Nasal cavity respiratory epithelium epithelial cell of viscerocranial mucosa (primary cell): ENCODE measurements at places on chromosomes 6 and 20. TPM values are rescaled to one million over a fixed set of nuclear protein-coding genes. Genes with fewer than 3 reads are reported as not detected.

The RRAGD gene
- total RNA-seq: 5.1 and 20.9 TPM in 2 replicates

The GMDS gene
- total RNA-seq: 8.5 and 21.0 TPM in 2 replicates

The SLC17A1 gene
- total RNA-seq: not detected in 2 replicates

The FAM83D gene
- total RNA-seq: 0.78 and 1.7 TPM in 2 replicates

The ANGPT4 gene
- not detected in 2 replicates for total RNA-seq

The PTGIS gene
- total RNA-seq: not detected in 2 replicates

The COL9A1 gene
- total RNA-seq: not detected in 2 replicates

The DDX43 gene
- 0.34 and 1.00 TPM in 2 replicates for total RNA-seq

The SRMS gene
- total RNA-seq: 0.14 and 0.34 TPM in 2 replicates

The CDSN gene
- total RNA-seq: under 0.01 and 10.9 TPM in 2 replicates

The RAET1G gene
- total RNA-seq: 23.8 and 65.6 TPM in 2 replicates

The CST4 gene
- total RNA-seq: not detected in 2 replicates

The EYS gene
- total RNA-seq: 0.43 TPM in 1 of 2 replicates, not detected in the other

The SRC gene
- 14.4 and 63.5 TPM in 2 replicates for total RNA-seq

The EIF6 gene
- 172 and 276 TPM in 2 replicates for total RNA-seq

The GRM1 gene
- total RNA-seq: under 0.01 TPM in 1 of 2 replicates, not detected in the other

The ESR1 gene
- total RNA-seq: under 0.01 and 0.64 TPM in 2 replicates

The C2 gene
- 0.71 and 1.0 TPM in 2 replicates for total RNA-seq

The NKX2-2 gene
- not detected in 2 replicates for total RNA-seq

The KHDRBS2 gene
- total RNA-seq: not detected in 2 replicates

The PRKN gene
- 1.0 and 1.9 TPM in 2 replicates for total RNA-seq

The OR2J3 gene
- total RNA-seq: not detected in 2 replicates

The SNPH gene
- total RNA-seq: 4.1 and 9.9 TPM in 2 replicates

The HFE gene
- total RNA-seq: 1.4 and 8.8 TPM in 2 replicates

The PTPN1 gene
- 25.6 and 43.0 TPM in 2 replicates for total RNA-seq

The CCN5 gene
- not detected in 2 replicates for total RNA-seq

The EPB41L1 gene
- 1.4 and 16.7 TPM in 2 replicates for total RNA-seq

The NMBR gene
- under 0.01 TPM in 1 of 2 replicates, not detected in the other for total RNA-seq

The DACT2 gene
- 0.34 and 1.1 TPM in 2 replicates for total RNA-seq

The ASCC3 gene
- total RNA-seq: 77.2 and 123 TPM in 2 replicates

The ENPP1 gene
- under 0.01 and 0.07 TPM in 2 replicates for total RNA-seq

The RWDD2A gene
- total RNA-seq: 1.1 and 4.1 TPM in 2 replicates

The TSBP1 gene
- total RNA-seq: not detected in 2 replicates

The NHSL1 gene
- 12.0 and 34.8 TPM in 2 replicates for total RNA-seq
